Stimulated activated CD4-positive, alpha-beta T cell treated with anti-CD3 and anti-CD28 coated beads, Interleukin-15, amount 100 ng/mL, for 24 hours (primary cell): ENCODE measurements at places on chromosomes 12 and 14.

GRCh38 chr12:29023436-29024076 is 125.5 kb upstream of the FAR2 start:
- no peak for DNase-seq

- no peak for DNase-seq
These were observed 75.6 kb upstream of the FRMD6 start for GRCh38 chr14:51576117-51576430.

DNA sequence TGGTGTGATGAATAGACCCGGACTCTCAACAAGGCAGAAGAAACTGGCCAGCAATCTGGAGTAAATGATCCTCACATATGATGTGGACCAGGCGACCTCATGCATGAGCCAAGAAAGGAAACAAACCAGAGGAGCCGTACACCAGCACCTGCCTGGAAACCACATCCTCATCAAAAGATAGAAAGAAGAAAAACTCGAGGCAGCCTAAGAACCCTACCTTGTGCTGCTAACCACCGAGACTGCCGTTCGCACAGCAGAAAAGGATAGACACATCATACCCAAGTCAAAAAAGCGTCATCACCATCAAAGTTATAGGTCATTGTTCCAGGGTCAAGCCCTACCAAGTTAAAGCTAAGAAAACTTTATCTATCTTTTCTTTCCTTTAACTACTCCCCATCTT is 66.7 kb downstream of the RESF1 start:
- peak; percentile 60 for DNase-seq

DNA sequence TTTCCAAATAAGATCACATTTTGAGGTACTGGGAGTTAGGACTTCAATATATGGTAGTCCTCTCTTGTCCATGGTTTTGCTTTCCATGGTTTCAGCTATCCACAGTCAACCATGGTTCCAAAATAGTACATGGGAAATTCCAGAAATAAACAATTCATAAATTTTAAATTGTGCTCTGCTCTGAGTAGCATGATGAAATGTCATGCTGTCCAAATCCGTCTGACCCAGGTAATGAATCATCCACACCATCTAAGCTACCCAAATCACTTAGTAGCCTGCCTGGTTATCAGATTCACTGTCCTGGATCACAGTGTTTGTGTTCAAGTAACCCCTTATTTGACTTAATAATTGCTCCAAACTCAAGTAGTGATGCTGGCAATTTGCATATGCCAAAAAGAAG is 197.9 kb downstream of the TMTC3 start:
- DNase-seq: no peak

GRCh38 chr12:93766796-93767523 is 89.8 kb downstream of the CRADD start:
- DNase-seq: peak; percentile 20

DNA sequence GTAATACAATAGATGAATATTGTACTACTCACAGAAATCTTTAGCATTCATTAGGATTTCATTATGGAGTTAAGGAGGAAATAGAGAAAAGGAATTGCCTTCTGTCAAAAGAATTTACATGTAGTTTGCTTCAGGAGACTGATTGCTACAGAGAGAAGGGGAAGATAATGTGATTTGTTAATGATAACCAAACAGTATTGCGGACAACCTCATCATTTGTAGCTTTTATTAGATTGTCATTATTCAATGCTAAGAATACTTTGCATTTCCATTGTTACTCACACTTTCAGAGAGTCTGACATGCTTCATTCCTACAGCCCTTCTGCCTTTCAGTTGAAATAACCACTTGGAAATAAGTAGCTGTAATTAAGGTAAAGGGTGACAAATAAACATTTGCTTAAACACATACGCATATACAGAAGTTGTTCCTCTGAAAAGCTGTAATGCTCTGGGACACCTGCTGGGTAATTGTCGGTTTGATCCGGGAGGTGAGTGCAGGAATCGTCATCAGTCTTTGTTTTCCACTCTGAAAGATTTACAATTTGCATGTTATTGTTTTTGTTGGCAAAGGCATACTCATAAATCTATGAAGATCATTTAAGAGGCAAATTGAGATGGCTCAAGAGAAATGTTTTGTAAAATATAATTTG is 600.2 kb downstream of the TRHDE start:
- no peak for DNase-seq

DNA sequence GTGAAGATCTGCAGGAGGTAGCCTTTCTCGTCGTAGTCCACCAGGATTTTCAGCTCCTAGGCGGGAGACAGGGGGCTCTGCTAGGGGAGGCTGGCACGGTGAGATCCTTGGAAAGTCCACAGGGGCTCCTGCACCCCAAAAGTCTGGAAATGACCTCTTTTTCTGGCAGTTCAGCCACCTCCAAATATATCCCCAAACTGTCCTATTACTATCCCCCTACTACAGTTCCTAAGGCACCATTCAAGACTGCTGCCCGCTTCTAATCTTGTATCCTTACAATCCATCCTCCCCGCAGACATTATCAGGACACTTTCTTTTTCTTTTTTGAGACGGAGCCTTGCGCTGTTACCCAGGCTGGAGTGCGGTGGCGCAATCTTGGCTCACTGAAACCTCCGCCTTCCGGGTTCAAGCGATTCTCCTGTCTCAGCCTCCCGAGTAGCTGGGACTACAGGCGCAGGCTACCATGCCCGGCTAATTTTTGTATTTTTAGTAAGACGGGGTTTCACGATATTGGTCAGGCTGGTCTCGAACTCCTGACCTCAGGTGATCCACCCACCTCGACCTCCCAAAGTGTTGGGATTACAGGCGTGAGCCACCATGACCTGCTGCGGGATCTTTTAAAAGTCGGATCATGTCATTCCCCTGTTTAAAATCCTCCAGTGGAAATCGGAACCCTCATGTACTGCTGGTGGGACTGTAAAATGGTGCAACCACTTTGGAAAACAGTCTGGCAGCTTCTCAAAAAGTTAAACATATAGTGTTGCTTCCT is 18.5 kb downstream of the HPD start:
- DNase-seq: no peak

DNA sequence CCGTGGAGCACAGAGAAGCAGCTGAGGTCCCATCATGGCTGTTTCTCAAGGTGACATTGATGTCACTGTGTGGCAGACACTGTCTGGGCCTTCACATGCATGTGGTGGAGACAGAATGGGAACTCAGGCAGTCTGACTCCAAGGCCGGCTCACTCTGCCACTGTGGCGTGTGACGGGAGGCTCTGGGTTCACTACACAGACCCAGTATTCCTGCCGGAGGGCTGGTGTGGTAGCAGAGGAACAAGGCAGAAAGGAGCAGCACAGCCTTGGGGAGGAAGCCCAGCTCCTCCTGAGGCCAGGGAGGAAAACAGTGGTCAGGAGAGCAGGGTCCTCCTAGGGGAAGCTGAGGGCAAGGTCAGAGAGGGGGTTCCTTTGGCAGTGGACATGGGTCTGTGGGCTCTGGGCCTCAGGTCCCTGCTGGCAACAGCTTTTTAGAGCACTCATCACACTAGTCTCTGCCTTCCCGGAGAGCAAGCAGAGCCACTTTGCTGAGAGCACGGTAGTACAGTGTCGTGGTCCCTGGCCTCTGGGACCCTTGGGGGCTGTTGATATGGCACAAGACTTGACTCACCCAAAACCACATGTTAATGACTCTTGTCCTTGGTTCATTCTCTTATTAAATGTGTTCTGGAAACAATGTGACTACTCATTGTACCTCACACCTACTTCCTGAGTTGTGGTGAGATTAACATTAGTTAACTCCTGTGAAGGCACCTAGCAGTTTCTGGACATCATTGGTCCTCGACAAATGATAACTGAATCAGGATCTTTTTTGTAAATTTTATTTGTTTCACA is 21.3 kb downstream of the DCAF4 start:
- no peak for DNase-seq

- no peak for DNase-seq
These were observed 211.2 kb upstream of the AVPR1A start for GRCh38 chr12:63362166-63362565.

- peak; percentile 34 for DNase-seq
These were observed 58.8 kb downstream of the TMX1 start for GRCh38 chr14:51298895-51299294.

DNA sequence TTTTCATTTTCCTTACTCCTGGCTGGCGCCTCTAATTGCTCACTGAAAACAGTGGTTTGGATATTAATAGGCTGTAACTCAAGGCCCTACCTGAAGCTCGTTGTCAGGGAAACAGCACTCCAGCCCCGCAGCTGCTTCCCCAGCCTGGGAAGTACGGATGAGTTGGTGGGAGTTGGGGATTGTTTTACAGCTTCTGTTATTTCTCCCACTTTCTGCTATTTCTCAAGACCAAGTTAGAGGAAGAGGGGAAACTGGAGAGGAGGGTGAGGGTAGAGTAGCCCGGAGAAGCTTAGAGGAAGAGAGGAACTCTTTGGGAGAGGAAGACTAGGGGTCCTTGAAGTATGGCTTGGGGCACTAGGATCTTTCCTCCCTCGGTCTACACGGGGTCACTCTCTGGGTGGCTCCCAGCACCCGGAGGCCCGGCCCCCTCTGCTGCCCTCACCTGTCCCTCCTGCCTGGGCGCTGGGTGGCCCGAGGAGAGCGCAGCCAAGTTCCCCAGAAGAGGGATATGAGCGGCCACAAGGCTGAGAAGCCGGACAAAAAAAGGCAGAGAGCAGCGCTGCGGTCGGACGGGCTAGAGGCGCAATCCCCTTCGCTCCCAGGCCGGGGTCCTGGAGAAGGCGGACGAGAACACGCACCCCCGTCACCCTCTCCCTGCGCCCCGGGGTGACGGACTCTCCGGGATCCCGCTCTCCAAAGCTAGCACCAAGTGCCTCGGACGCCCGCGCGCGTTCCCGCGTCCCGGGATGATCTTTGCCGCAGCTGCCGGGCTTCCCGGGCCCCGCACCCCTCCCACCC is 671 bp downstream of the SPTB start:
- DNase-seq: no peak

DNA sequence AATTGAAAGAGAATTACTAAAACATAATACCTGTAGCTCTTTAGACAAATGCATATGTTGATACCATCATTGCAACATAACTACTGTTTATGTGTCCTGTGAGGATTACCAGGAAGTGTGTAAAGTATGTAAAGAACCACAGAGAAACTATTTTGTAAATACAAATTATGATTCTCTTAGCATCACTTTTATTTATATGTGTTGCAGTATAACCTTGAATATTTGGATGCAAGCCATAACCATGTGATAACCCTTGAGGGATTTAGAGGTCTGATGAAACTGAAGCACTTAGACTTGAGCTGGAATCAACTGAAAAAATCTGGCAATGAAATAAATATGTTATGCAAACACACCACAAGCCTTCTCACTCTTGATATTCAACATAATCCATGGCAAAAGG is 77.5 kb downstream of the LRRC9 start:
- no peak for DNase-seq

DNA sequence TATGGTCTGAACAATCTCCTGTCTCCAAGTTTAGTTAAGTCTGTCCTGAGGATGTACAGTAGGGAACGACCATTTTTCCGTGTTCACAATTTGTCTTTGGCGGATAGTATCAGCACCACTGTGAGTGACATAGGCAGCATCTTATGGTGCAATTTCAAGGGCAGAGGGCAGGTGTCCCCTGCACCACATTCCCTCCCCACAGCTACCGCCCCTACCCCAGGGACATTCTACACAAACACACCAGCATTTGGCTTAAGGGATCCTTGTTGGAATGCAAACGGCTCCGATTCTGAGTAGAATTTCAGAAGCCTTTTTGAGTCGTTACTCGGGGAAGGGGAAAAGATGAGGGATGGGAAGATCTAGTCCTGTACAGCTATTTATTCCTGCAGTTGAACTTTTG is 25.1 kb upstream of the DICER1 start:
- DNase-seq: no peak

DNA sequence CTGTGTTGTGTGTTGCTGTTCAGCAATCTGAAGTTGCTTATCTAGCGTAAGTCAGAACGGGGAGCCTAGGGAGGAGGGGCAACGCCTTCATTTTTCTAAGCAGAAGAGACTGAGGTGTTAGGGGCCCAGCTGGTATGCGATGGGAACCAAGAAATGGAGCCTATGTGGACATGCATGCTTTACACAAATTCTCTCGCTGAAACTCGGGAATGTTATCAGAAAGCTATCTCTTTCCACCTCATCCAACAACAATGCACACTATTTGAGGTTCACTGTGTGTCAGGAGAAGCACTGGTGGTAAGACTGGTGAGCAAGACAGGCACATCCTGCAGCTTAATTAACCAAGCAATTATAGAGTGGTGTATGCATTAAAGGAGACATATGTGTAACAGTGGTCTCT is 89.7 kb downstream of the NRXN3 start:
- DNase-seq: no peak

- no peak for DNase-seq
These were observed 139.1 kb upstream of the PELI2 start for GRCh38 chr14:55979096-55979495.

GRCh38 chr14:89844508-89844907 is 110.0 kb downstream of the EFCAB11 start:
- DNase-seq: no peak

DNA sequence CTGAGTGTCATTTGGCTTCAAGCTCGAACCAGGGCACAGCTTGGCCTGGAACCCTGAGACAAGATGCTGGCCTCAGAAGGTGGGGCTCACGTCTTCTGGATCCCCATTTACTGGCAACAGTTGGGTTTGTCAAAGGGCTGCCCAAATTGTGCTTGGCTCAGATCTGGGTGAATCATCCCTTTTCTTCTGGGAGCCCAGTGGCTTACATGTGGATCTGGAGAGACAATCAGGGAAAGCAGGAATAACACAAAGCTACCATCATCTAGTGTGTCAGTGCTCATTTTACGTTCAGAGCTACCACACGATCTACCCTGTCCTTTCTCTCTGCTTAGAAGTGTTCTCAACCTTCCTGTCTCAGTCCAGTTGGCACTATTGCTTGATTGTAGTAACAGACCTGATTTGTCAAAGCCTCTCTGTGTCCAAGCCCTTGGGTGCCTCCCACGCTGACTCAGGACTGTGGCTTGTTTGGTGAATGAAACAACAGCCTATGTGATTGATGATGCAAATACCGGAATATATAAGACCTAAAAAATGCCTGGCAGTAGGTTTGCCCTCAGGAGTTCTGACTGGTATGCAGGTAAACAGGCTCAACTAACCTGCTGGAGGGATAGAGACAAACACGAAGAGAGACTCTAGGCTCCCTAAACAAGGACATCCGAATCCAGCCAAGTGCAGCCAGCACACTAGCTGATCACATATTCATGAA is 974.3 kb downstream of the VRK1 start:
- no peak for DNase-seq

DNA sequence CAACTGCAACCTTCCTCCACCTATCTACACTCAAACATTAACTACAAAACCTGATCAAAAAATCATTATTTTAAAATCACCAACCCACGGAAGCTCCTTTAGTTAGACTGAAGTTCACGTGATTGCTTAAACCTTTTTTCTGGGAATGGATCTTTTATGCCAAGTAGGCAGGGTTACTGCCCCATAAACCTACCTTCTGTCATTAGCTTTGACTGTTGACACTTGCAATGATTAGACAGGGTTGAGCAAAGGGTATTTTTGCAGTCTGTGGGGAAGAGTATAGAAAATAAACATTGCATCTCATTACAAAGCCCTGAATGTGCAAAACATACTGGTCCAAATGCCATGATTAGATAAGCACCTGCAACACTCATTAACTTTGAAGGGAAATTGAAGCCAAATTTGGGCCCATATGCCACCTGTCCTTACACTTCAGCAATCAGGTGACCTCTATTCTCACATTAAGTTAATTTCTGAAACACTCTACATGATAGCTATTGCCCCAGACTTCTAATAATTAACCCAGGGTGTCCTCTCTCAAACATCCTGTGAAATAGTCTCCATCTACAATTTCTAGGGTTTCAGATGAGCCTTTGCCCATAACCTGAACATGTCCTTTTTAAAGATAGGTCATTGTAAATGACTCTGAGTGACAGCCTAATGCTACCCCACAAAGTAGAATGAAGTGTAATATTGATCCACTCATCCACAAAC is 156.0 kb upstream of the PLEKHG7 start:
- DNase-seq: no peak

- DNase-seq: peak; percentile 82
These were observed 240.1 kb upstream of the OR4E1 start for GRCh38 chr14:21913759-21914158.
